ENCODE measurements at places on chromosomes 2 and 18.

DNA sequence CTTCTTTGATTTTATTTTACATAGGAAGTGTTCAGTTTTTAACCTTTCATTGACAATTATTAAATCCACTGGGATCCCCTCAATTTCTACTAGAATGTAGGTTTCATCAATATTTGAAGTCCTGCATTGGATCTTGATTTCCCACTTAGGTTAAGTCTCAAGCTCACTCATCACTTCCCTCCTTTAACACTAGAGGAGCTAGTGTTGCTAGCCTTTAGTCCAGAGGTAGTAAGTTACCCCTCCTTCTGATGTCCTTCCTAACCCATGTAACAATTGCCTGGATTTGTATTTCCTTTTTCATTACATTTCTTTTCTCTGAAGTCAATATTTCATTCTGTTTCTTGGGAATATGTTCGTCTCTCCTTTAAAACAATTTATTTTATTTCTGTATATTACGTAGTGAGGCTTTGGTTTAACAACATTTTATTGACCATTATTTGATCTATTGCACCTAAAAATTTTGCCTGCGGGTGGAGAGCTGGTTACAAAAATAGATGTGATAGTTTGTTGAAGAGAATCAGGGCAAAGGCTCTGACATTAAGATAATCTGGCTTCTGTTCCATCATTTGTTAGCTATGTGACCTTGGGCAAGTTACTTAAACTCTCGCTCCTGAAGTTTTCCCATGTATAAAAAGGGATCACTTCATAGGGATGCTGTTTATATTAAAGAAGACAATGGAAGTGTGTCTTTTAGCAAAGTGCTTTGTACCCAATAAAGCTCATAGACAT, 833.0 kb downstream of the SLC4A3 start:
- DNase-seq = peak; percentile 12

- DNase-seq = no peak
Observed at GRCh38 chr18:58046794-58047555, 2.9 kb downstream of the NEDD4L start.

DNA sequence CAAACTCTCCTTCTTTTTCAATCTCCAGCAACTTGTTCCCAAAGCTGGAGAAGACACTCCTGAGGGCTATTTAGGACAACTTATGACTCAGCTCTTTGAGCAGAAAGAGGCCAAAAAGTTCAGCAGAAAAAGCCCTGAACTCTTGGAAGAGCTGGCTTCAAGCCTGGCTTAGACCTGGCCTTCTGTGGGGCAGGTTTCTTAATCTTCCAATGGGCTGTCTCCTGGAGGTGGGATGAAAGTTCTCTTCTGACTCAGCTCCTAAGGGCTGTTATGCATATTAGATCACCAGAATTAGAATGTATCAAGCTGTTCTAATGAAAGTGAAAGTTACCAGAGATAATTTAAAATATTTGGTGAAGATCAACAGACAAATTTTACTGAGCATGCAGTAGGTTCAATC, 129.4 kb downstream of the RAD51AP2 start:
- no peak for DNase-seq

GRCh38 chr2:10517351-10518043, 69.4 kb upstream of the ODC1 start:
- DNase-seq = no peak

DNA sequence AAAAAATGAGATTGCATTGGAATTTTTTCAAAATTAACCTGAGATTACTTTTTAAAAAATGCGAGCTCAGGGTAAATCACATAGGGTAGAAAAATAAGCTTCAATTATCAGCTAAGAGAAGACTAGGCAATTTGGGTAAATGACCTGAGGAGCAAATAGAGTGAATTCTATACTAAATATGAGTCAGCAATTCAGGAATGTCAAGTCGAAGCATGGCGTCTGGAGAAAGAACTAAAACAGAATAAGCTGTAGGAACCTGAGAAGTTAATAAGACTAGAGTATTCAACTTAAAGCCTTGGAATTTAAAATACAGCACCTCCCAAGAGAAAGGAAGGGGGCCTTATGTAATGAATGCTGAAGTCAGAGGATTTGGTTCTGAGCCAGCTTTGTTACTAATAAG, 487.0 kb downstream of the SUCLG1 start:
- DNase-seq = no peak

DNA sequence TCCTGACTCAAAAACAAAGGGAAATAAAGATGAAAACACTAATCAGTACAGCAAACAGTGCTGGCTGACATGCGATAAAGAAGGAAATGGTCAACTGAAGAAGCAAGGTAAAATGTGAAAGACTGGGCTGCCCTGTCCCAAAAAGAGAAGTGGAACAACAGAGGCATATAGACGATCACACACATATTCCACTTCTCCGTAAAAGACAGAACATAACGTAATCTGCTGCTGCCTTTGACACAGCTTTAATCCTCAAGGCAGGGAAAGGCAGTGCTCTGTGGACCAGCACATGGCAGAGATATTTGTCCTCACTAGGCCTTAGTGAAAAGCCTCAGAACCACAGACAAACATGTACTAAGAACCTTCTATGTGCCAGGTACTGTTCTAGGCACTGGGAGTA, 24.3 kb upstream of the REL start:
- no peak for DNase-seq

- DNase-seq = peak; percentile 87
Observed at GRCh38 chr18:11955239-11956029, 25.9 kb upstream of the IMPA2 start.

- no peak for DNase-seq
Observed at GRCh38 chr18:13910501-13910900, 4.8 kb downstream of the MC2R start.

GRCh38 chr2:182259629-182260150, 167.1 kb downstream of the PDE1A start:
- peak; percentile 47 for DNase-seq

- DNase-seq = no peak
Observed at GRCh38 chr18:12035481-12035880, 54.2 kb downstream of the IMPA2 start.

DNA sequence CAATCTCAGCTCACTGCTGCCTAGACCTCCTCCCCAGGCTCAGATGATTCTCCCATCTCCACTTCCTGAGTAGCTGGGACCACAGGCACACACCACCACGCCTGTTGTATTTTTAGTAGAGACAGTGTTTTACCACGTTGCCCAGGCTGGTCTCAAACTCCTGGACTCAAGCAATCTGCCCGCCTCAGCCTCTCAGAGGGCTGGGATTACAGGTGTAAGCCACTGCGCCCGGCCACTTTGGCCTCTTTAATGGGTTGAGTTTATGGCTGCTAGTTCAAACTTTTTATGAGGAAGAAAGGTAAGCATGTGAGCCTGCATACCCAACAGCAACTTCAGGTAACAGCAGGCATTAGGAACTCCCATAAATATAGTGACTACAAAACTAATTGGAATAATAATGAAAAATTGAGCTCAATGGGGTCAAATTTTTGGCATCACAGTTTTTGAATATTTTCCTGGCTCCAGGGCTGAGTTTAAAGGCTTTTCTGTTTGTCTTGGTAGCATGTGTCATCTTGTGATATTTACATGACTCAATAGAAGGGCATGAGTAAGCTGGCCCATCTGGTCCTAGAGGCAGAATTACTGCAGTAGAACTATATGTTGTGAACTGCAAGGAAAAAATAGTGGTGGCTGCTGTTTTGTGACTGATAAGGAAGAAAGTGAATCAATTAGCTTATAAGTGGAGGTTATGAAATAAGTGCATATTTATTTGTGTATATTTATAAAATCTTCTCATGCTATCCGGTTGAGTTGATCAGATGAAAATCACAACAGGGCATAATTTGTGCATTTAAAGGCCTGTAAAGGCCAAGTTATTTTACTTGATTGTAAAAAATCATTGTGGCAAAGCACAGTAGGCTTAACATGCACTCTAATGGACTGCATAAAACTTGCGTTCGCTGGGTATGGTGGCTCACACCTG, 24.8 kb downstream of the GALM start:
- peak; percentile 97 for DNase-seq

GRCh38 chr2:19264852-19265251, 93.6 kb downstream of the OSR1 start:
- DNase-seq = no peak

DNA sequence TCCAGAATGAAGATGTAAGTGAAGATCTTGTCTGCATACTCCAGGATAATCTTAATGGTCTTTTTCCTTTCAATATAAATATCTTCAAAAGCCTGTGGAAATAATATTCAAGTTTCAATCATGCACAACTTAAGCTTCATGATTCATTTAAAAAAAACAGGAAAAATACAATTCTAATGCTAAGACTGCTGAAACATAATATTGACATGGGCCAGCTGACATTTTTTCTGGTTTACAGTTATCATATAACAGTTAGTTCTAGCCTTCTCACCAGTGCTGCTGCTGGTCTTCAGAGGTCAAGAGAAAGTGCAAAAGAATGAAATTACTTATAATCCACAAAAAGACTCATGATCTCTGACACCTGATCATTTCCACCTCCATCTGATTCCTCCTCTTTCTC, 110.4 kb upstream of the SCN1A start:
- peak; percentile 20 for DNase-seq

DNA sequence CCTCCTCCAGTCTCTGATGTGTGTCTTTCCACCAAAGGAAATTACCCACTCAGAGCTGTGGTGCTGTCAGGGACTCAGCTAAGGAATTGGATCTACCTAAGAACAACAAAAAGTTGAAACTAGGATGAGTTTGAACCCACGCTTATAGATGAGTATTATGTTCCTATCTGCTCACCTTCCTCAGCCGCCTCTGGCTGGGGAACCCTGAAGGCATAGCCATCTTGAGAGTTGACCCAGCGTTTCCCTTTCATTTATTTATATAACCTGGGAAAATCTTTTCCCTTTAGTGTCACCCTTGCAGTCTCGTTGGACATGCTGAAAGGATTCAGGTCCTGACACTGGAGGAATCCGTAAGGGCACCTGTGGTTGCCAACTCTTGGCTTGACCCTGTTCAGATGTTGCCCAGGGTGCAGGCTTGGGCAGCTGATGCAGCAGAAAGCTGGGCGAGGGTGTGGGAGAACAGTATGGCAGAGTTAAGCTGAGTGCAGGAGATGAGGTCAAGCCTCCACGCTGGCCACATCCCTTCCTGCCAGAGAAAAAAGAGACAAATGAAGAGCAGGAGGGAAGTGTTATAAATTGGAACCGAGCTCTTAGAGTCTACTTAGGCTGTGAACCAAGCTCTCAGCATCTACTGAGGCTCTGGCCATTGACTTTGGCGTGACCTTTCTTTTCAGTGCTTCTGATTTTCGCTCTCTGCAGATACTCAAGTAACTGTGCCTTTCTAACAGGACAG, 1.9 kb downstream of the CDH20 start:
- no peak for DNase-seq

GRCh38 chr18:31683968-31684278, 458 bp downstream of the B4GALT6 start:
- no peak for DNase-seq

DNA sequence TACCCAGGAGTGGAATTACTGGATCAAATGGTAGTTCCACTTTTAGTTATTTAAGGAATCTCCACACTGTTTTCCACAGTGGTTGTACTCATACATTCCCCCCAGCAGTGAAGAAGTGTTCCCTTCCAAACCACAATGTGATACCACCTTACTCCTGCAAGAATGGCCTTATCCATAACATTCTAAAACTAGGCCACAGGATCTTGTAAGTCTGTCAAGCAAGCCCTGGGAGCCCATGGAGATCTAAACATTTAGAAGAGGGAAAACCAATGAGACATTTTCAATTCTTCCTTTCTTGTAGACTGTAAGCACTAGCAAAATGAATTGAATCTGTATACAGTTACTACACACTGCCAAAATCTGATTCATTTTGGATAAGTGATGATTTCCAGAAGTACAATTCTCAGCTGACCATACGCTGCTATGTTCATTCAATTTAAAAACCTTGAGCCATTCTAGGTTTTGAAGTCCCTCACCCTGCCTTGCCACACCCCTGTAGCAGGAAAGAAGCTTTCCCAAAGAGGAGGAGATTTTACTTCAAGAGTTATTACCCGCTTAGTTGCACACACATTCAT, 149.1 kb downstream of the SLC8A1 start:
- peak; percentile 44 for DNase-seq

DNA sequence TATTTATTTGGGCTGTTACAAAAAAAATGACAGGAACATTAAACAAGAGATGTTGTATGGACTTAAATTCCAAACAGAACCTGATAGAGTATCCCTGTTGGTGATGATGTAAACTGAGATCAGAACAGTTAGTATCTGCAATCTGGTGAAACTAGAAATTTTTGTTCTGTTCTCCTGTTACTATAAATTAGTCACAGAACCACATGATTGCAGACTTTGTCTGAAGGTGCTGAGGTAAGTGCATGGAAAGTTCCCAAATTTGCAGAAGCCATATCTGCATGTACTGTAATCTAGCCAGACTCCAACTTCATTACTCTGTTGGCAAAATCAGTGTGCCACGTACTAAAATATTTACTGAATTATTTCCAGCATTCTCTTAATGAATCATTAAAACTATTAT, 516.3 kb upstream of the FSIP2 start:
- DNase-seq = no peak

GRCh38 chr2:205771666-205772065, 89.4 kb downstream of the NRP2 start:
- DNase-seq = no peak

Measured in IMR-90 (cell line).